ENCODE measurements at places on chromosomes 11 and 22.
A peak's percentile ranks its signal among the peaks of the same experiment; 100 is the strongest.

DNA sequence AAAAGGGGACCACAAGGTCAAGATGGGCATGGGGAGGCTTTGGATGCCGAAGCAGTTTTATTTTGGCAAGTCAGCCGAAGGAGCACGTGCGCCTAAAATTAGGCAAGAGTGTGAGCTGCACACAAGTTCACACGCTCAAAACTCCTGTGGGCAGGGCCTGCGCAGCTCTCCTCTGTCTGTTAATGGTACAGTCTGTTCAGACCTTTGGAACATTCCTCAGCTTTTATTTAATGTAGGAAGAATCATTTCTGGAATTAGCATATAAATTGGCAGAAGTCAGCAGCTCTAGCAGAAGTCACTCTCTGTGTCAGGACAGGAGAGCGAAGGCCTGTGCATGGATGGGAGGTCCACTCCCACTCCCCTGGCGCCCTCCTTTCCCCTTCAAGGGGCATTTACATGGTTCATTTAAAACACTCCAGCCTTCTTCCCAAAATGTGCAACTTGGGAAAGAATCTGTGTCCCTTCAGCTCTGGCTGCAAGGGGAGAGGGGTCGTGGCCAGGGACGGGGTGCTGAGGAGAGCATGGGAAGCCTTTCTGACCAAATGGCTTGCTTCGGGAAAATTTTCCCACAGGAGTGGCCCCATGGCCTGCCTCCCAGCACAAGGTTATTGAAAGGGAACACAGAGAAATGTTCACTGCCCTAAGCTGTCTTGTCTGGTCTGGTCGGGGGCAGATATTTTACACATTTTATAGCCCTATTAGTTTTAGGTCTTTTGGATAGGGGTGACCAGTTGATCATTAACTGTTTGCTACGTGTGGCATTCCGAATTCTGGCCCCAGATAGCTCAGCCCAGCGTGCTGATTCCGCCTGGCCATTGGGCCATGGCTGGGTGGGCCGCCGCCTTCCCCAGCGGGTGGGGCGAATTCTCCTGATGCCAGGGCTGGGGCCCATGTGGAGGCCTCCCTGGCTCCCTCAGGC is 43.9 kb upstream of the SMIM38 start:
- DNase-seq = no peak

GRCh38 chr11:134390706-134391569 is 21.1 kb downstream of the B3GAT1 start:
- no peak for DNase-seq

- no peak for DNase-seq
Measured at GRCh38 chr22:38940811-38941384, 16.5 kb upstream of the APOBEC3A start.

DNA sequence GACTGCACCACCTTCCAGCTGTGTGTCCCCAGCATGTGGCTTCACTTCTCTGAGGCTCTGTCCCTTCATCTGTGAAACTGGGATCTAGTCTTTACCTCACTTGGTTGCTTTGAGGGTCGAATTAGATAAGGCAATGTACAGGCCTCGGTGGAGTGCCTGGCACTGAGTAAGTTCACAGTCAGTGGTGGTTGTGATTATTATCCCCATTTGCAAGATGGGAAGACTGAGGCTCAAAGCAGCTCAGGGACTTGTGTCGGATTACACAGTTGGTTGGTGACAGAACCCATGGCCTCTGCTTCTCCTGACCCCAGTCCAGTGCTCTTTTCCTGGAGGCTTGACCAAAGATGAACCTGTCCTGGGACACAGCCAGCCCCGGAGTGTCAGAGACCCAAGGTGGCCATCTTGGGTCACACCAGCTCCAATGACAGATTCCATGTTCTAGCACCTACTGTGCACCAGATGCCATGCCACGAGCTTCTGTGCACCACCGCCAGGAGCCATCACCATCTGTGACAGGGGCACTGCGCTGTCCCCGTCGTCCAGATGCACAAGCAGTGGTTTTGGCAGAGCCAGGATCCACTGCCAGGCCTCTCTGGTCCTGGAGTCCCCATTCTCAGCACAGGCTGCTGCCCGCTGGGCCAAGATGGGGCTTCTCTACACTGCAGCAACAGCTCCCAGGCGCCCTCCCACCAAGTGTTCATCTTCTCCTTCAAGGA is 60.5 kb downstream of the IGLL1 start:
- no peak for DNase-seq

GRCh38 chr22:44723801-44724200 is 21.8 kb downstream of the PRR5 start:
- no peak for DNase-seq

DNA sequence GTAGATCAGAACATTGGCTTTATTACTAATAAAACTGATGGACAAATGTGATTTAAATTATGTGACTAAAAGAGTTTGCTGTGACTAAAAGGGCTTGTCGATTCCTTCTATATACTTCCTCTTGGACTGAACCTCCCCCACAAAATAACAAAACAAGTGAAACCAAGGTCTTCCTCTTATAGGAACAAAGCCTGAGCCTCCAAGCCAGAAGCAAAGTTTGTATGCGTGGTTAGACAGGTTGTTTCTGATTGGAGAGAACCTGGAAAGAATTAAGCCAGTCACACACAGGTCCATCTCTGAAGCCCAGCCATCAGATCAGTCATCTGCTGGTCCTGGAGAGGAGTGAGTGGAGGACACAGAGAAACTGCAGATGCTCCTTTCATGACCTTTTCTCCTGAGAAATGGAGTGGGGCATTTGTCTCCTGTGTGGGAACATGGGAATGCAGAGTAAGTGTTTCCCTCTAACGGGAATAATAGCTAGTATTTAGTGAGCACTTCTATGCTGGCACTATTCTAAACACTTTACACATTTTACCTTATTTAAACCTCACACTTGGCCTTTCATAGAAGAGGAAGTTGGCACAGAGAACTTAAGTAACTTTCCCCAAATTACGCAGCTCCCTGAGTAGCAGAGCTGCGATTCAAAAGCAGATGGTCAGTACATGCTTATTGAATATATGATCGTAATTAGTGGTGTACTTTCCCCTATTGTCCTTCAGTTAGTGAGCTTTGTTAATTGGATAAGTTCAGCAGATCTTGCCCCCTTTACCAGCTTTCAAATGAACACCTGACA is 77.1 kb downstream of the UVRAG start:
- no peak for DNase-seq

- DNase-seq = no peak
Measured at GRCh38 chr11:125333354-125334073, 162.6 kb downstream of the FEZ1 start.

GRCh38 chr22:44807915-44808690 is 55.7 kb downstream of the ARHGAP8 start:
- no peak for DNase-seq

- DNase-seq = no peak
Measured at GRCh38 chr22:21622919-21623647, 6.7 kb downstream of the YDJC start.

- DNase-seq = no peak
Measured at GRCh38 chr22:29216873-29217666, 11.4 kb downstream of the EMID1 start.

GRCh38 chr11:16291729-16292128 is 64.6 kb downstream of the SOX6 start:
- no peak for DNase-seq

DNA sequence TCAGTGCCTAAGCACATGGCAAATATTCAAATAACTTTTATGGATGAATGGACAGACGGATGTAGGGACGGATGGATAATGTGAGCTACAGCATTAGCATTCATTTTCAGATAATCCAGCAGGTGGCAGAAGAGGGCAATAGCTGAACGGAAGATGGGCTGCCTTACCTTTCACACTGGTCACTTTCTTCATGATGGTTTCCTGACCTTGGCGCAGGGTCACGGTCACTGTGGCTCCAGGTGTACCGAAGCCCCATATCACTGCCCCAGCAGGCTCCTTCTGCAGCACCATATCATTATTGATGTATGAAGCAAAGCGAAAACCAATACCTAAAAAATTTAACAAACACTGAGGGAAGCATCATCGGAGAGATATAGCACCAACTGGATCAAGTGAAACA is 4.3 kb downstream of the SIAE start:
- DNase-seq = peak; percentile 51

- no peak for DNase-seq
Measured at GRCh38 chr11:107092667-107093066, 74.4 kb upstream of the GUCY1A2 start.

GRCh38 chr11:127017482-127017881 is 16.9 kb upstream of the KIRREL3 start:
- DNase-seq = peak; percentile 44

DNA sequence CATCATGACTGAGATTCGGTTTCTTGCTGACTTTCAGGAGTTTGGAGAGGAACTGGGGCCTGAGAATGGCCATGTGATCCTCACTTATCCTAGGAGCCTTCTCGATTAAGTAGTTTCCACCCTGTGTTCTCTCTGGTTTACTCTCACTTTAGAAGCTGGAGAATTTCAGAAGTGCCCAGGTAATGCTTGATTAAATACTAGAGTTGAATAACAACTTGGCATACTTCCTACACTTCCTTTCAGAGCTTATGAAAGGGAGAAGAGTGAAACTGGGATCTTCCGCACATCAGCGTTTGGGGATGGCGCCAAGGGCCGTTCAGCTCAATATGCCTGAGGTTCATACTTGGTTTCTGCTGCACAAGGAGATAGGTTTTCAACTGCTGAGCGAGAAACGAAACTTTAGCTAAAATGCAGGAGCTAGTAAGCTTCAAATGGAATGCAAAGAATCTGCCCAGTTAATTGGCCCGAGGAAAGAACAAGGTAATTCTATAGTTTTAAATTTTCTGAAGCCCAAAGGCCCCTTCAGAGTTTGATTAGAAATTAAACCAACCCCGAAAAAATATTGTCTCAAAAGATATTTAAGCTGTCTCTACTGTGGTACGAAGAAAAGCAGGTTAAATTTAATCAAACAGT is 823 bp upstream of the MUC15 start:
- DNase-seq = no peak

DNA sequence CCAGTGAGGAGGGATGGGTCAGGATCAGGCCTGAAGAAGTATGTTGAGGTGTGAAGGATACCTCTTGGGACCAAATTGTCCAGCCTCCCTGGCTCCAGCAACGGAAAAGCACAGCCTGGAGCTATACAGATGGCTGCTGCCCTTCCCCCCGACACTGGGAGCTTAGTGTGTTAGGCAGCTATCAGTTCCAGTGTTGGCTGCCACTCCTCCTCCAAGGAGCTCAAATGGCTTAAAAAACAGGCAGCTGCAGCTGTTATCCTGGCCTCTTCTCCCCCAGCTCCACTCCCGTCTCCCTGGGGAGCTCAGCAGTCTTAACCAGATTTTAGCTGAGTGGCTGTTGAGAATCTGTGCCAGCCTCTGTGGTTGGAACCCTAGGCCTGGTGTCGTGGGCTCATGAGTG is 225.0 kb downstream of the JRKL start:
- DNase-seq = no peak

GRCh38 chr22:33896154-33896553 is 24.1 kb downstream of the LARGE1 start:
- DNase-seq = no peak

DNA sequence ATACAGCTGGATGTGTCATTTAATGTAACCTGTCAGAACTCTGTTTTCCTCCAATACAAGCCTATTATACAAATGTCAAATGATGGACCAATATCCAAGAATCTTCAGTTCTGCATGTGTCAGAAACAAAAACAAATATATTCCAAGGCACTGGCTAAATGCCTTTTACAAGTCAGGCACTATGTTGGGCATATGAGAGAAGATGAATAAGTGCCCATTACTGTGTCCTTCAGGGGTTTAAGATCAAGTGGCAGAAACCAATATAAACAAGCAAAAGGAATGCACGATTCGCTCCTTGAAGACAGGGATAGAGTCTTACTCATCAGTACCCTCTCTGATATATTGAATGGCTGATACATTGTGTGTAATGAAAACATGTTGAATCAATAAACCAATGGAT is 254.4 kb downstream of the TTC28 start:
- DNase-seq = no peak

- peak; percentile 29 for DNase-seq
Measured at GRCh38 chr11:102345904-102346303, 1.1 kb upstream of the BIRC2 start.

- no peak for DNase-seq
Measured at GRCh38 chr11:95884376-95884775, 39.5 kb downstream of the MTMR2 start.

- DNase-seq = peak; percentile 41
Measured at GRCh38 chr22:28801845-28802594, 1.7 kb upstream of the XBP1 start.

GRCh38 chr22:25742918-25743708 is 1.1 kb downstream of the MYO18B start:
- no peak for DNase-seq

GRCh38 chr11:15829312-15829711 is 527.0 kb downstream of the SOX6 start:
- DNase-seq = no peak

DNA sequence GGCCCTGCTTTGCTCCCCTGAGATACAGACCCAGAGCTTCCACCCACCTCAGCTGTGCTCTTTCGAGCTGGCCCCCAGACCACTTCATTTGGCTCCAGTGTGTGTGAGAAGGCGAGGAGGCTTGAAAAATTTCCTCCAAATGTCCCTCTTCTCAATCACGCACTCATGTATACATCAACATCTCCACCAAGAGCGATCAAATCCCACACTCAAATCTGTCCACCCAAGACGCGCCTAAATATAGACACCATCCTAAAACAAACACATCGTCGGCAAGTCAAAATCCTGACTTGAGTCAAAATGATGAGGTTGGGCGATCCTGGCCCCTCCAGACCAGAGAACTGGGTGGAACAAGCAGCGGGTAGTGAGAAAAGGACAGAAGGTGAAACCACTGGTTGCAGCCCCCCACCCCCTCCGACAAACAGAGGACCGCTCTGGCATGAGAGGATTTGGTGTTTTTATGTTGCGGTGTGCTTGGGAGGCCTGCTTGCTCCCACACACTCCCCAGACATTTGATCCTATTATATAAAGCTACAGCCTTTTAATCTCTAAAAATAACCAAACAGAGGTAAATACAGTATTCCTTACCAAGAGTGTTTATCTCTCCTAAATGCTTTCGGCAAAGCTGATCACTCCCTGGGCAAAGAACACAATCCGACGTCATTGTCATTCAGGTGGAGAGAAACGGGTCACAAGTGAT is 10.2 kb downstream of the MN1 start:
- DNase-seq = no peak

DNA sequence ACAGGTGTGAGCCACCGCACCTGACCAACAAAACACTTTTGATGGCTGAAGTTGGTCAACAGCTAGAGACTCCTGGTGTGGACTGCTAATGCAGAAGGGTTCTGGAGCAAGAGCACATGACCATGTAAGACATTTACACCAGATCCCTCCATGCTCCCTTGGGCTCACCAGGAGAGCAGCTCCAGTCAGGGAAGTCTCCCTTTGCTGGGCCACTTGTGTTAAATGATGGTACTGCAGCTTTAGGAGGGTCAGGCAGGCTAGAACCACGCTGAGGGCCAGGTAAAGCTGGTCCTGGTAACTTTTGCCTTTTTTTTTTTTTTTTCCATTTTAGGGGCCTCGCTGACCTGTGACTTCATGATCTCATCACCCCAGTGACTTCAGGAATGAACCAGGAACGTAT is 146.4 kb downstream of the FBXO7 start:
- DNase-seq = no peak
